ENCODE measurements at places on chromosomes 11 and 22.

DNA sequence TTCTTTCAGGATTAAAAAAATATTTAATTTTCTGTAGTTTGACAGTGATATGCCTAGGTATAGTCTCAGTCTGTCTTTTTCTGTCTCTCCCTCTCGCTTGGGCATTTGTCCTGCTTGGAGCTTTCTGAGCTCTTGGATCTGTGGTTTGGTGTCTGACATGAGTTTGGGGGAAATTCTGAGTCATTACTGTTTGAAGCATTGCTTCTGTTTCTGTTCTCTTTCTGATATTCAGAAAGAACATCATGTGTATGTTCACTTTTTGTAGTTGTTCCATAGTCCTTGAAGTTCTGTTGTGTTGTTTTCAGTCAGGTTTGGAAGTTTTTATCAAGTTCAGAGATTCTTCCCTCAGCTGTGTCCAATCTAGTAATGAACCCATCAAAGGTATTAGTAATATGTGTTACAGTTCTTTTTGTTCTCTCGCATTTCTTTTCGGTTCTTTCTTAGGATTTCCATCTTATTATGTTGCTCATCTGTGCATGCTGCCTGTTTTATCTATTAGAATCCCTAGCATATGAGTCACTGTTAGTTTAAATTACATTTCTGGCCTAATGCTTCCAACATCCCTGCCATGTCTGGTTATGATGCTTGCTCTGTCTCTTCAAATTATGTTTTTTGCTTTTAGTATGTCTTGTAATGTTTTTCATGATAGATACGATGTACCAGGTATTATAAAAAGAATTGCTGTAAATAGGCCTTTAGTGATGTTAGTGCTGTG lies 48.4 kb downstream of the DDX10 start:
- no peak for DNase-seq

GRCh38 chr11:86735451-86736290 lies 63.3 kb upstream of the ME3 start:
- DNase-seq, result no peak

DNA sequence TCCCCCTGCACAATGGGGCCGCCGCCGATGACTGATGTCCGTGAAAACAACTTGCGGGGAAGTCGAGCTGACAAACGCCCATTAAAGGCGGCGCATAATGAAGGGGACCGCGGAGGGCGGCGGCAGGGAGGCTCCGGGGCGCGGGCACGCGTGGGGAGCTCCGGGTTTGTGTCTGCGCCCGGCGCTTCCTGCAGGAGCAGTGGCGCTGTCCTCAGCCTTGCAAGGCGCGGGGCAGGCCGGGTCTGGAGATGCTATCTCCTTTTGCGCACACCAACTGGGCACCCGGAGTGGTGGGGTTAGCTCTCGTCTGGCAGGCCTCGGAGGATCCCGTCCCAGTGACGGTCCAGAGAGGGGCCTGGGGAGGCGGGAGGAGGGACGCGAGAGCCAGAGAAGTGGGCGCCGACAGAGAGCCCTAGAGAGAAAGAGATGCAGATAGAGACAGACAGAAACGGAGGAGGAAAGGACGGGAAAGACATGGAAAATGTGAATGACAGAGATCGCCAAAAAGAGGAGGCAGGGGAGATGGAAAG lies 390 bp upstream of the FGF3 start:
- DNase-seq, result no peak

- no peak for DNase-seq
Measured at GRCh38 chr11:82842019-82842418, 58.2 kb downstream of the PRCP start.

- no peak for DNase-seq
Measured at GRCh38 chr11:19243143-19243542, 2.4 kb upstream of the E2F8 start.

GRCh38 chr22:33049119-33049729 lies 9.0 kb downstream of the SYN3 start:
- peak; percentile 72 for DNase-seq

- no peak for DNase-seq
Measured at GRCh38 chr22:23291806-23292452, 111.6 kb downstream of the BCR start.

GRCh38 chr11:86034710-86035109 lies 34.2 kb downstream of the PICALM start:
- DNase-seq, result no peak

DNA sequence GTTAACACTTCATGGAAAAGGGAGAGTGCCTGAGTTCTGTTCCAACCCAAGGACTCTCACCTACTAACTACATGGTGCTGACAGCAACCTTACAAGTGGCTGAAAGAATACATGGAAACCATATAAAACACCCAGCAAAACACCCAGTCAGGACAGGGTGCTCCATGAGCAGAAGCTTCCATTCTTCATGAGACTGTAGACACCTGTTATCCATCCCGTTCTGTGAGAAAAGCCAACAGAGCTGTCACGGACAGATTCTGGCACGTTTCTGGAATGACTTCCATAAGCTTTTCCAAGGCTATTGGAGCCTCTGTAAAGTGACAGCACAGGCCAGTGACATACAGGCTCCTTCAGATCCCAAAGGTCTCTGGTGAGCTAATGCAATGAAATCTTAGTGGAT lies 23.2 kb downstream of the PRR14L start:
- DNase-seq, result no peak

- no peak for DNase-seq
Measured at GRCh38 chr11:81165164-81165563, 1568.5 kb downstream of the FAM181B start.

DNA sequence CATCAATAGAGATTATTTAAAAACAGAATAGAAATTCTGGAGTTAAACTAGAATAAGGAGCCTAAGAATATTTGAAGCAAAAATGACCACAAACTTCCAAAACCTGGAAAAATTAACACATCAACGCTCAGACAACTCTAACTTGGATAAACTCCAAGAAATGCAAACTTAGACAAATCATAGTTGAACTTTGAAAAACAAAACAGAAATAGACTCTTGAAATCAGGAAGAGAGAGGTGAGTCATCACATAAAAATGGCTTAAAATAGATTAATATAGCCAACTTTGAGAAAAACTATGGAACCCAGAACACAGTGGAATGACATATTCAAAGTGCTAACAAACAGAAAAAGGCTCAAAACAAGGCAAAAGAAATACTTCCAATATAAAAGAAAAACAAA lies 974.2 kb downstream of the JRKL start:
- no peak for DNase-seq

GRCh38 chr11:4539603-4540219 lies 5.3 kb upstream of the OR52M1 start:
- DNase-seq, result peak; percentile 58

DNA sequence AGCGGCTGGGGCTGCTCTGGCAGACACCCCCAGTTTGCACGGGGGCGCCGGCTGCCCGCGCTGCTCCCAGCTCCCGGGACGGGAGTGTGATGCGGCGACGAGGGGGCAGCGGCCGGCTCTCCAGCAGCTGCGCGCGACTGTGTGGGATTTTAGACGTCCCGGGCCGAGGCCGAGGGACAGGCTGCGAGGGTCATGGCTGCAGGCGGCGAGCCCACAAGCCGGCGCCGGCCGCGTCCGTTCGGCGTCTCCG lies 159 bp downstream of the FZD4 start:
- no peak for DNase-seq

- peak; percentile 53 for DNase-seq
Measured at GRCh38 chr11:116412118-116412889, 360.5 kb downstream of the BUD13 start.

- DNase-seq, result no peak
Measured at GRCh38 chr11:44727114-44727372, 281 bp downstream of the TSPAN18 start.

- no peak for DNase-seq
Measured at GRCh38 chr22:50633086-50633485, 5.1 kb upstream of the ARSA start.

DNA sequence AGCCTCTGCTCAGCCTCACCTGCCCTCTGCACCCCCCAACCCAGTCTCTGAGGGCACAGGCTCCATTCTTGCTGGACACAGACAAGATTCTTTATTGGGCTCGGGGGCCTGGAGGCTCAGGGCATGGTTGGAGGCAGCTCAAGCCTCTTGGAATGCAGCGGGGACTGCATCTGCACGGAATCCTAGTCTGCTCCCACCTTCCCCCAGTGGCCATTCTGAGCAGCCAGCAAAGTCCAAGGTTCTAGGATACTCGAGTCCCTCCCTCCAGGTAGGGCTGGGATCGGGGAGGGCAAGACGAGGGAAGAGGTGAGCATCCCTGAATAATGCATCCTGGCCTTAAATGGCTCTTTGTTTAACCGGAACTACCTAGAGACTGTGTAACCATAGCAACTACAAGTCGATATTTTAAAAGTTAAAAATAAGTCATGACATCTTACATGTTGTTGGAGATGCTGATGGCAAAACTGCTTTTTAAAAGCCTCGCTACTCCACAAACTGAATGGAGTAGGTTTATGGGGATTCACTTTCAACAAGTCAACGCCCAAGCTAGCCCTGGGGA lies 10.7 kb upstream of the IGSF22 start:
- DNase-seq, result no peak

- DNase-seq, result no peak
Measured at GRCh38 chr11:48005831-48006270, 25.5 kb downstream of the PTPRJ start.

DNA sequence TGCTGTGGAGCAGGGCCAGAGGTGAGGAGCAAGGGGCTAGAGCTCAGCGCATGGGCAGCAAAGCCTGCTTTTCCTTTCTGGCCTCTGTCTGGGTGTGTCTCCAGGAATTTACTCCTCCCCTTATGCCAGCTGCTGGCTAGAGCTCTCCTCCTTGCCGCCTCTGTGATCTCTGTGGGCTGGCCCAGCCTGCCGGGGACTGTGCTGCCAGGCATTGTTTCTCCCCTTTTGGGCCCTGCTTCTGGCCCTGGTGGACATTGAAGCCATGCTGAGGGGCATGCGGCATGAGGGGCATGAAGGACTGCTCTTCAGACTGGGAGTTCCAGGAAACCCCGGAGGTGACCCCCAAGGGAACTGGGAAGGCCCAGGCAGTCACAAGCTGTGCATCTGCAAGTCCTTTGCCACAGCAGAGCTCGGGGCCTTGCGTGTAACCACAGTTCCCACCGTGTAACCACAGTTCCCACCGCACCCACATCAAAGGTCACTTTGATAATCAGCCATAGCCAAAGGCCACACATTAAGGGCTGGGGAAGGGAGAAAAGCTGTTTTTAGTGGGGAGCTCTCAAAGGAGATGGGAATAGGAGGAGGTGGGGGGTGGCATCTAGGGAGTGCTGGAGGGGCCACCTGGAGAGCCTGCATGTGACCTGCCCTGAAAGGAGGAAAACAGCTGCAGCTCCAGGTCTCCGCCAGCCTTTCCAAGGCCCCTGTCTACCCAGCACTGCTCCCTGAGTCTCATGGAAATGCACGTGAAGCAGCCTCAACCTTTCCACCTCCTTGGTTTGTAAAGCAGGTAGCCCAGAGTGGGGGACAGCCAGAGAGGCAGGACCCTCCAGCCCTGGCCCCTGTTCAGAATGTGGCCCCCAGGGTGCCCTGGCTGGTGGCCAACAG lies 62.3 kb downstream of the PPFIBP2 start:
- peak; percentile 58 for DNase-seq

DNA sequence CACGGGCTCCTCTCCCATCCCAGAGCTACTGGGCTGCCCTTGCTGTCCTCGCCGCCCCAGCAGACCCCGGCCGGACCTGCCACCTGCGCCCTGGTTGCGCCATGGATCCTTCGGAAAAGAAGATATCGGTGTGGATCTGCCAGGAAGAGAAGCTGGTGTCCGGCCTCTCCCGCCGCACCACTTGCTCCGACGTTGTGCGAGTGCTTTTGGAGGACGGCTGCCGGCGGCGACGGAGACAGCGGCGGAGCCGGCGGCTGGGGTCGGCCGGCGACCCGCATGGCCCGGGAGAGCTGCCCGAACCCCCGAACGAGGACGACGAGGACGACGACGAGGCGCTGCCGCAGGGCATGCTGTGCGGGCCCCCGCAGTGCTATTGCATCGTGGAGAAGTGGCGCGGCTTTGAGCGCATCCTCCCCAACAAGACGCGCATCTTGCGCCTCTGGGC lies 382 bp downstream of the RASSF10 start:
- no peak for DNase-seq

DNA sequence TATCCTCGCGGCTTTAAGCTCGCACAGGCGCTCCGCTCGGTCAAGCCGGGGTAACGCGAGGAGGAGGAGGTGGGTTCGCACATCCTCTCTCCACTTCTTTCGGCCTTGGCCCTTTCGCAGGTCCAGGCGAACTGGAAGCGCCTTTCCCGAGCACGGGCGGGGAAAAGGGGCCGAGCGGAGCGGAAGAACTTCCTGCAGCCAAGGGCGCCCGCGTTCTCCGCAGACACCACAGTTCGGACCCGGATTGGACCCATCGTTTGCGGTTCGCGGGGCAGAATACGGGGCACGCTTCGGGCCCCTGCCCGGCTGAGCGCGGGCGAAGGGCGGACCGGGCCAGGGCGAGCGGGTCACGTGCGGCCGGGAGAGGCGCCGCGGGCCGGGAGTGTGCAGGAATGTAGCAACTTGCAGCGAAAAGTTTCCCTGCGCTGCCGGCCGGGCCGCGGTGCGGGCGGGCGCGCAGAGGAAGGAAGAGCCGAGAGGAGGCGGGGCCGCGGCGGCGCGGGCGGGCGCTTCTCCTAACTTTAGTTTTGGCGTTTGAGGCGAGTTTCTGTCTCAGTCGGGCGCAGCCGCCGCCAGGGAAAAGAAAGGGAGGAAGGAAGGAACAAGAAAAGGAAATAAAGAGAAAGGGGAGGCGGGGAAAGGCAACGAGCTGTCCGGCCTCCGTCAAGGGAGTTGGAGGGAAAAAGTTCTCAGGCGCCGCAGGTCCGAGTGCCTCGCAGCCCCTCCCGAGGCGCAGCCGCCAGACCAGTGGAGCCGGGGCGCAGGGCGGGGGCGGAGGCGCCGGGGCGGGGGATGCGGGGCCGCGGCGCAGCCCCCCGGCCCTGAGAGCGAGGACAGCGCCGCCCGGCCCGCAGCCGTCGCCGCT lies at the start of gene YAP1:
YAP1 (plus strand) TSS at position 552 of the 865 bp plus-strand sequence. CDS start 402 bp downstream, outside the sequence.
- DNase-seq, result peak; percentile 91

GRCh38 chr11:130611791-130612251 lies 163.4 kb downstream of the ADAMTS15 start:
- no peak for DNase-seq

GRCh38 chr22:30254314-30254713 lies 7.8 kb upstream of the LIF start:
- DNase-seq, result no peak

- no peak for DNase-seq
Measured at GRCh38 chr11:123718063-123718462, 23.4 kb downstream of the ZNF202 start.

- DNase-seq, result no peak
Measured at GRCh38 chr11:35615921-35616900, 2.0 kb upstream of the FJX1 start.

- DNase-seq, result no peak
Measured at GRCh38 chr22:17726928-17727897, 47.1 kb downstream of the BID start.

- no peak for DNase-seq
Measured at GRCh38 chr11:67289651-67290479, 762 bp downstream of the ANKRD13D start.

GRCh38 chr11:396948-397548 lies 3.0 kb downstream of the PKP3 start:
- DNase-seq, result peak; percentile 70

DNA sequence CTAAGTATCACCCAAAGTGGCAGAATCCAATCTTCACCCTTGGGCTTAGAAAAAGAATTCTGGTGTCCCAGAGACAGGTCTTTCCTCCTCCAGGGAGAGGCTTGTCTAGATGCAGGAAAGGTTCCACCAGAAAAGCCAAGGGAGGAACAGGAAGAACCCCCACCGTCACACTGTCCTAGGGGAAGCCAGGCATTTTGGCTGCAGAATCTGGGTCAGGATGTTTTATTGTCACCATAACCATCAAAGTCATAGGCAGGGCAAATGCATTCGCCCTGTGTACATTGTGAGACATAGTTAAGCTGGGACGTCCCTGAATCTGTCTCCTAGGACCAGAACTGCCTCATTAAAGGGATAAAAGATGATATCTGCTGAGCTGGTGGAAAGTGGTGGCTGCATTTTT lies 590.5 kb downstream of the OPCML start:
- no peak for DNase-seq
